ENCODE measurements at places on chromosomes 2 and 18.

DNA sequence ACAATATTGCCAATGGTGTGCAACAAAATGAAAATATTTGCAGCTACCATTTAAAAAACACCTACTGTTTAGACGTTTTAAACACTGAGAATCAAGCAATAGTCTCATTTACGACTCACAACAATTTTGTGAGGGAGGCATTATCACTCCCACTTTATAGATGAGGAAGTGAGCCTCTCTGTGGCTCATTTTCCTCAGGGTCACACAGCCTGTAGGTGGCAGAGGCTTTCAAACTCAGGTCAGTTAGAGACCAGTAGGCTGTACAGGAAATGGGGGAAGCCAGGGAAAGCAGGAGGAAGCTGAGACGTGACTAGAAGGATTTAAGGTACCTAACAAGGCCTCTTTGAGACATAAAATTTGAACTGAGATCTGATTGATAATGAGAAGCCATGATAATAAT, 95.0 kb upstream of the ZNF521 start:
- peak; percentile 45 for DNase-seq

DNA sequence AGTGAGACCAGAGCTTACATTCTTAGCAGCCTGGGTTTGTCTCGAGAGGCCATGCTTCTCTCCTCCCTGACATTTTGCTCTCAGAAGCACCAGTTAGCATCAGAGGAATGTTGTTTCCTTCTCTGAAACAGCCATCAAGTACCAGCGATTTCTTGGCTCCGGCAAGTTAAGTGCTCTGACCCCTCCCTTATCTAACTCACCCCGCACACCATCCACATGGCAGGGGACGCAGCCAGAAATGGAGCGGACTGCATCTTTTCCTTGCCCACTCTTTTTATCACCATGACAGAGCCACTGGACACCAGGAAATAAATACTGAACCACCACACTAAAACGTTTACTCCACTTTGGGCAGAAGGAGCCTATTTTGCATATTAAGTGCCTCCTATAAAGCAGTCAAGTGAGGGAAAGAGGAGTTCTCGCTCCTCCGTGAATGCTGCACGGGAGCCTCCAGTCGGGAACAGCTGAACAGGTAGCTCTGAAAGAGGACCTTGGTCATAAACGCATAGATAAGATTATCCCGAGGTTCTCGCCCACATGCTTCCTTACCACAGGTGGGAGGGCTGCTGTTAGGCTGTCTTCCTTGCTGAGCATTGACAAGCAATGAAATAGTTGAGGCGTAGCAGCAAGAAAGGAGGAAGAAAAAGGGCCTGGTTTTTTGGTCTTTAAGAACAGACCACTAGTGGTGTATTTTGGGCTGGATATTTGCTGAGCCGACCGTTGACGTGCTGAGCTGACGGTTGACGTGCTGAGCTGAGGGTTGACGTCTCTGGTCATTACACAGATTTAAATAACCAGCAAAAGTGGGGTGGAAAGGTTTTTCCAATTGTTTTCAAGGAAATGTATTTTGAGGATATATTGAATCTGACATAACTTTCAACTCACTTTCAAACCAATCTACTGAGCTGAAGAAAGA, 71.4 kb upstream of the ITGB6 start:
- no peak for DNase-seq

DNA sequence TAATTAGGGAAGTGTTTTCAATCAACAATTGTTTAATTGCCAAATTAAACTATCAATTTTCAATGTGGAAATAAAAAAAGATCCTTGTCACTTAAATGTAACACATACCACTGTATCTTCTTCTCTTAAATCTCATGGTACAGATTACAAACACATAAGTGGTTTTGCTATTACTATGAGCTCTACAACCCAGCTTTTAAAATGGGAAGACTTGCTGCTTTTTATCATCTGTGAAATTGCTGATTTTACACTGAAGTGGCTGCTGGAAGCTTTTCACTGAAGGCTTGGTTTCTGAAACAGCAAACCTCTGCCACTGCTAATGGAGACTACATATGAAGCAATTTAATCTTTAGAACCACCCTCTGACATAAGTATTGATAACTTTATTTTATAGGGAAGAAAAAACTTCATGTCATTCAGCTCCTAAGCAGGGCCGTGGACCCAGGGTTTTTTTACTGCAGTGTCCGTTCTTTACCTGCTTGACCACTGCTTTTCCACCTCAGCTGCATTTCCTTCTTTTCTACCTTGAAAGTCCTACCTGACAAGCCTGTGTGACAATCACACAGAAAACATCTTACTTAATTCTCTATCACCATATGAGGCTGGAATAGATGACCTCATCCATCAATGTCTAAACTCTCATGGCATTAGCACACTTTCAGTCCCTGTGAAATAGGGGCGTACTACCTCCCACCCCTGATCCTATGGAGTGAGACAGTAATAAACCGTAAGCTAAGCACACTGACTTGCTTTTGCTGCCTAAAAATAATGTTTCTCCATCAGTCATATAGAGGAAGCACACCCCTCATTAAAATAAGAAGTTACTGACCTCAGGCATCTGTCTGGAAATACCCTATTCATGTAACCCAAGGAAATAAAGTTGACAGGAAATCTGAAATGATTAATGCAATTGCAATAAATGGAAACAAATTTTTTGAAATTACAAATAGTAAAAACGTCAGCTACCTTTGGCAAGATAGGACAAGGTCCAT, 19.2 kb upstream of the SLC8A1 start:
- no peak for DNase-seq

DNA sequence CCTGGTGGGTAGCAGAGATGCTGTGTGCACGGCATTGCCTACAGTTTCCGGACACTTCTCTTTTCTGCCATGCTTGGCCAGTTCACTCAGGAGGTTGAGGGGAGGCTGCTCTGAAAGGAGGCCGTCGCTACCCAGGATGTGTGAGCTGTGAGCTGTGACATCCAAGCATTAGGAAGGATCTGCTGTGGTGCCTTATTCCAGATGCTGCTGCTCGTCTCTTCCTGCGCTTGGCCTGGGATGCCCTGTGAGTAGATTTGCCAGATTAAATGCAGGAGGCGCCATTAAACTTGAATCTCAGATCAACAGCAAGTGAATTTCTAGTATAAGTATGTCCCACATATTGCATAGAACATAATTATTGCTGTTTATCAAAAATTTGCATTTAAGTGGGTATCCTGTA, 124.2 kb upstream of the SIX3 start:
- DNase-seq = no peak

- DNase-seq = peak; percentile 95
These were observed 35.7 kb upstream of the POLE4 start for GRCh38 chr2:74922592-74923227.

DNA sequence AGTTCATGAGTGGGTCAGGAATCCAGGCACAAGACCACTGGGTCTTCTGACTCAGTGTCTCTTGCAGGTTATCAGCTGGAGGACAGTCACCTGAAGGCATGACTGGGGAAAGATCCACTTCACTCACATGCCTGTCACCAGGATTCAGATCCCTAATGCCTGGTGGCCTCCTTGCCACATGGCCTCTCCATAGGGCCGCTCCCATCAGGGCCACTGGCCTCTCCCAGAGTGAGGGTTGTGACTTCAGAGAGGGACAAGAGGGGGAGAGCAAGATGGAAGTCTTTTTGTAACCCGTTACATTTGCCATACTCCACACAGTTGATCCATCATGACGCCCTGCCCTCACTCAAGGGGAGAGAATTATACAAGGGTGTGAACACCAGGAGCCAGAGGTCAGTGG, 13.0 kb upstream of the OTOS start:
- no peak for DNase-seq

DNA sequence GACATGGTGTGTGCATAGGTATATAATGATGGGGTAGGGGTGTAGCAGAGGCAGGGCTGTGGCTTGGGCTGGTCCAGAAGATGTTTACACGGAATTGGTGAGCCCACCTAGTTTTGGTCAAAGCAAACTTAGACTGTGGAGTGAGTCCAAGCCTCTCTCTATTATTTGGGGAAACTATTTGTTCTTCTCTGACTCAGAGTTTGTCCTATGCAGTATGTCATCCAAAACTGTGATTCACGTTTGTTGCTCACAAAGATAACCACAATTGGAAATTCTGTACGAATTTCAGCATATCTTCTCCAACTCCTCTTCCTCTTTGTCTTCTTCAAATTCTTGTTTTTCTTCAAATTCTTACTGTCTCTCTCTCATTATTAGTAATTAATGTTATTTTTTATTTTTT, 292.9 kb downstream of the XIRP2 start:
- DNase-seq = no peak

GRCh38 chr2:194867328-194867727, 789.7 kb upstream of the SLC39A10 start:
- peak; percentile 42 for DNase-seq

DNA sequence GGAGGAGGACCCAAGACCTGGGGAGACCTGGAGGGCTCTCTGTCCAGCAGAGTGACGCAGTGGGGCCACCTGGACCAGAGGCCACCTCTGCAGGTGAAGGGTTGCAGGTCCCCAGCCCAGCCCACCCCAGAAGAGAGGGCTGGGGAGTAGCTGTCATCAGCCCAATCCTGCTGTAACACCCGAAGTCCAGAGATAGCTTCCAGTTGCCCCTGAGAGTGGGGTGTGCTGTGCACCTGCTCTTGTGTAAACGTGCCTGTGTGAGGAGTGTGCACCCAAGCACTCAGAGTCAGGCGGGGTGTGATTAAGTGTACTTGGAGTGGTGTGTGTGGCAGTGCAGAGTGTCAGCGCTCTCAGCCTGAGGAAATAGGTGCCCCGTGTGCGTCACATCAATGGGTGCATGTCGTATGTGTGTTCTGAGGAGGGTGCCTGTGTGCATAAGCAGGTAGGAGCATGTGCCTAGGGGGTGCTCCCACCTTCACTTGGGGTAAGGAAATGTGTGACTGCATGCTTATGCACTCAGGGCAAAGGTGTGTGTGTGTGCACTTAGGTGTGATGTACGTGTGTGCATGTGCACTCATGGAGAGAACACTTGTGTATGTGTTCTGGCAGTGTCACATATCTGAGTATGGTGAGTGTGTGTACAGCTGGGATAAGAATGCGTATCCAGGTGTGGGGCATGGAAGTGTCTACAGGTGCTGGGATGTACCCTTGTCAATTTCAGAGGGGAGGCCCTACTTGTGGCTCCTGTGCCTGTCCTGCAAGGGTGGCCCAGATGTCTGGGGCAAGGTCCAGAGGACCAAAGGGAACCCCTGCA, 672 bp downstream of the ATP6V1B1 start:
- DNase-seq = no peak

GRCh38 chr18:69885841-69886531, 61.7 kb downstream of the CD226 start:
- DNase-seq = no peak

GRCh38 chr2:240568678-240569522, 616 bp downstream of the RNPEPL1 start:
- no peak for DNase-seq

DNA sequence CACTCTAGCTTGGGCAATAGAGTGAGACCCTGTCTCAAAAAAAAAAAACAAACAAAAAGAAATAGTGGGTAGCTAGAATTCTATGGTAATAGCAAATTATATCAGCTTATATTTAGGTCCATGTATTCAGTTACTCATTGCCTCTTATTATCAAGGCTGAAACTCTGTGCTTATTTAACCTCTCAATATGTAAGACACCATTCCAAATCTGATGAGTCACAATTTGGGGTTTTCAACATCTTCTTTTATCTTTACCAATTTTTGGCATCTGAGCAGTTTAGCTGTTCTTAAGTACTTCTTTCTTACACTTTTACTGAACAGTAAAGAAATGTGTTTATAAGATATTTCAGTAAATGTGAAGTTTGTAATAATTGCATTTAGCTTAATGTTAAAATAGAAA, 69.3 kb downstream of the TTC27 start:
- no peak for DNase-seq

DNA sequence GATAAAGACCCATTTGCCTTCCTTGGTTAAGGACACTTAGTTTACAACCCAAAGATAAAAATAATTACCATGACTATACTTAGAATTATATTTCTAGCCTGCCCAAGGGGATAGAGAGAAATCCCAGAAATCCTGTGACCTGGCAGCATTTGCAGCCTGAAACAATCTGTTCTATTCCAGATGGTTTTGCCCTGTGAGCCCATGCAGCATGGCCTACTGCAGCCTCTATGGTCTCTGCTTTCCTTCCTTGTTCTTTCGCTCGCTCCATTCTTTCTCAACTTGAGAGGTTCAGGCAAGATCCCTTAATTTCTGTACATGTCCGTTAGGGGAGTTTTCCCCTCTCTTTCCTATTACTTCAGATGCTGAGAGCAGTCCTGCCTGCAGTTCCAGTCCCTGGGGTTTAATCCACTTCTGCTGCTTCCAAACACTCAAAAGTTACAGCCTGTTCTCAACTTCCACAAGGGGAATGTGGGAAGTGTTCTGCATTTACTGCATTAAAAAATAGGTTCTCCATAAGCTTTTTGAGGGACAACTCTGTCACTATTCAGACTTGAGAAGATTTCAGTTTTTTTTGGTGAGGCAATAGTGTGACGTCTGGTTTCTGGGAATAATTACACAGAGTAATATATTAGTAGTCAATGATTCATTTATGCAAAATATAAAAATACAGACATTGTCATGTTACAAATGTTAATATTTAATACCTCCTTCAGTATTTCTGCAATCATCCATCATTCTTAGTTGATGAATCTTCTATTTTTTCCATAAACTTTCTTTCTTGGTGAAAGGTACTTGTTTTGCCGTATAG, 80.3 kb downstream of the CDCA7 start:
- no peak for DNase-seq

- peak; percentile 13 for DNase-seq
These were observed 30.0 kb upstream of the KCMF1 start for GRCh38 chr2:84940831-84941412.

DNA sequence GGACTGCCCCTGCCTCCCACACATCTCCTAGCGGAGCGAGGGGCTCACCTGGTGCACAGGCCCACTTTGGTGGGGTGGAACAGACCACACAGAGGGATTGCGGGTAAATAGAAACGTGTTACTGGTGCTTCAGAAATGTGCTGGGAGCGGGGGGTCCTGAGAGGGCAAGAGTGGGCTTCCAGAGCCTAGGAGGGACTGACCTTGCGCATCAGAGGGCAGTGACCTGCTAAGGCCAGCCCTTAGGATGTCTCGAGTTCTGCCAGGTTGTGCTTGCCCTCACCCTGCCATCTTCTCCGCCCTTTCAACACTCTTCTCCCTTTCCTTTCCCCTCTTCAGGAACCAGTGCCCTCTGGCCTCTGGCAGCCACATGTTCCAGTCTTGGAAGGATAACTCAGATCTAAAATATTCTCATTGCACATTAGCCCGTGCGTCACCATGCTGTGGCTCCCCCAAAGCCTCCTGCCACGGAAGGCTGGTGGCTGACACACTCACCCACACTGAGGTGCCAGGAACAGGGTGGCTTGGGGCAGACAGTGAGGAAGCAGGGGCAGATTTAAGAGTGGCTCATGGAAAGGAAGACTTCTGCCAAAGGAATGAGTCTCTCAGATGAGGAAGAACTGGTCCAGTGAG, 89.6 kb downstream of the MCFD2 start:
- no peak for DNase-seq

GRCh38 chr2:179050755-179051154, 818 bp upstream of the CCDC141 start:
- DNase-seq = no peak

- DNase-seq = no peak
These were observed 445.1 kb upstream of the SPRED2 start for GRCh38 chr2:65877331-65878010.

DNA sequence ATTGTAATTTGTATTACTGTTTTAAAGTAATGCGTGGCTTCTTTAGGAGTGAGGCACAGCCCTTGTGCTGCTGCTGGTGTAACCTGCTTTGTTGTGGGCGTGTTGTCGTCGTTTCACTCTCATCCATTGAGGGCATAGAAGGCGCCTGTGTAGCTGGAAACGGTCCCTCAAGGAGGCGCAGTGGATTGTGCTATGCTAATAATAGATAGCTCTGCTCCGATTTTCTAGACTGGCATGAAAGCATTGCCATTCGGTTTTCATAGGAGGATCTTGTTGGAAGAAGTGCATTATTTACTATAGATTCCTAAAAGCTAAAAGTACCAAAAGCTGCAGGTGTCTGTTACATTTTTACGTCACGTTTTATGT, 17.9 kb downstream of the RAB12 start:
- DNase-seq = no peak
